Tibial nerve (tissue), 4 donors: ENCODE measurements at places on chromosomes 12 and 14. TPM values are rescaled to one million over a fixed set of nuclear protein-coding genes. Genes with fewer than 3 reads are reported as not detected.

The TRIM9 gene
- total RNA-seq: 5.9 TPM

- no peak for DNase-seq
Measured at GRCh38 chr14:84750763-84751554, 779.0 kb upstream of the FLRT2 start.

DNA sequence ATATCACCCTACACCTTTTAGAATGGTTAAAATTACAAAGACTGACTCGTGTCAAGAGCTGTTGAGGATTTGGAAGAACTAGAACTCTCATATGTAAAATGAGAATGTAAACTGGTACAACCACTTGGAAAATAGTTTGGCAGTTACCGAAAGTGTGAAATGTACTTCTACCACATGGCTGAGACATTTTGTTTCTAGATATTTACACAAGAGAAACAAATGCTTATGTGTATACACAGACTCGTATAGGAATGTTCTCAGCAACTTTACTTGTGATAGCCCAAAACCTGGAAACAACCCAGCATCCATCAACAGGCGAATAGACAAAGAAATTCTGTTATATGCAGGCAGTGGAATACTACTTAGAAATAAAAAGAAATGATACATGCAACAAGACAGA, 103.0 kb downstream of the BRMS1L start:
- DNase-seq: no peak

DNA sequence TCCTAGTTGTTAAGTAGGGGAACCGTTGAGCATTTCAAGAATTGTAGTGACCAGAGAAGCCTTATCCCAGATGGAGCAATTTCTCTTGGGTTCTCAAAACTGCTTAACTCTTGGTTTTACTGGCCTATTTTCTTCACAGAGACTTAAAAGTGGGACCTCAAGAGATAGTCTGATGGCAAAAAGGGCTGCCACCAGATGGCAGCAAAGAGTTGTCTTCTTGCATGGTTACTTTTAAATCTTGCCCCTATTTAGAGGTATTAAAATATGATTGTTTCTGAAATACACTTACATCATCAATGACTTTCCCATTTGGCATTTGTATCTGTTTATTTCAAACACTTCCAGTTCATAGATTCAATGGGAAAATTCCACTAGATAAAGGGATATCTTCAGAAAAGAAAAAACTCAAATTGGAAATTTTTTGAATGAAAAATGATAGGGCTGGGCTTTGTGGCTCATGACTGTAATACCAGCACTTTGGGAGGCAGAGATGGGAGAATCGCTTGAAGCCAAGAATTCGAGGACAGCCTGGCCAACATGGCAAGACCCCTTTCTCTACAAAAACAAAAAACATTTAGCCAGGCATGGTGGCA, 69.9 kb upstream of the CNTN1 start:
- peak; percentile 90 for DNase-seq

GRCh38 chr12:27081668-27082111, 688 bp downstream of the C12orf71 start:
- DNase-seq: no peak

GRCh38 chr14:77143071-77143470, 1.5 kb upstream of the ZDHHC22 start:
- DNase-seq: no peak

The TAS2R42 gene
- total RNA-seq: not detected

DNA sequence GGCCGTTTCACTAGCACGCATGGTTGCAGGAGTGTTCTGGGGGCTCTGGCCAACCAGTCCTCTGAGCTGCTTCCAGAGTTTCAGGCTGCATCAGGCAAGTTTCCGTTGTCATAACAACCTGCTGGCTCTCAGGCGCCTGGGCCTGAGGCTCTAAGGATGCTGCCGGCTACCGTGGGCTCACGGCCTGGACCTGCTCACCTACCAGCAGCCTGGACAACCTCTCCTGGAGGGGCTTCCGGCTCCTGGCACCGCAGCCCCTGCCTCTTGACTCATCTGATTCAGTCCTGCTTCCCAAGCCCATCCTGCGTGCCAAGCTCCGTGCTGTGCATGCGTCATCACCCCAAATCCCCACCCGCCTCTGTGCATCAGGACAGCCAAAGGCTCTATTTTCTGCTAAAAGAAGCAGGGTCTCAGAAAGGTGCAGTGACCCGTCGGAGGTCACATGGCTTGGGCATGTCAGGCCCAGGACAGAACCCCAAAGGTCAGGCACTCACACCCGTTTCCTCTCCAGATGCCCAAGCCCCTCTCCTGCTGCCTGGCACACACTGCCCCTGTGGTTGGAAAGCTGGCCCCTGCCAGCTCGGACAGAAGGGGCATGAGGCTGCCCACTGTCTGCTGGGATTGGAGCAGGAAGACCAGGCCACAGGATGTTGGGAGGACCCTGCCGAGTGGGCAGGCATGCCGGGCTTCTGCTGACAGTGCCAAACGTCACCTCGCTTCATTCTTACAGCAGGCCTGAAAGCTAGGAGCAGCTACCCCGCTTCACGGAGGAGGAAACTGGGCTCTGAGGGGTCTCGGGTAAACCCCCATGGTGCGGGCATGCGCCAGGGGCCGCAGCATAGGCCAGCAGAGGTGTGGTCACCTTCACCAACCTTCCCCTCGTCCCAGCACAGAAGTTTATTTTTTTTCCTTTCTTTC, 5.7 kb downstream of the BEGAIN start:
- no peak for DNase-seq

DNA sequence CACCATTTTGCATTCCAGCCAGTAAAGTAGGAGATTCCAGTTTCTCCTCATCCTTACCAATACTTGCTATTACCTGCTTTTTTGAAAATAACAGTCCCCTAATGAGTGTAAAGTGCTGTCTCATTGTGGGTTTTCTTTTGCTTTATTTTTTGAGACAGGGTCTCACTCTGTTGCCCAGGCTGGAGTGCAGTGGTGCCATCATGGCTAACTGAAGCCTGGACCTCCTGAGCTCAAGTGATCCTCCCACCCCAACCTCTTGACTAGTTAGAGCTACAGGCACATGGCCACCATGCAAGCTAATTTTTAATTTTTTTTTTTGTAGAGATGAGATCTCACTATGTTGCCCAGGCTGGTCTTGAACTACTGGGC, 60.6 kb downstream of the NINJ2 start:
- DNase-seq: no peak

- no peak for DNase-seq
Measured at GRCh38 chr12:57018906-57019305, 2.6 kb upstream of the TAC3 start.

DNA sequence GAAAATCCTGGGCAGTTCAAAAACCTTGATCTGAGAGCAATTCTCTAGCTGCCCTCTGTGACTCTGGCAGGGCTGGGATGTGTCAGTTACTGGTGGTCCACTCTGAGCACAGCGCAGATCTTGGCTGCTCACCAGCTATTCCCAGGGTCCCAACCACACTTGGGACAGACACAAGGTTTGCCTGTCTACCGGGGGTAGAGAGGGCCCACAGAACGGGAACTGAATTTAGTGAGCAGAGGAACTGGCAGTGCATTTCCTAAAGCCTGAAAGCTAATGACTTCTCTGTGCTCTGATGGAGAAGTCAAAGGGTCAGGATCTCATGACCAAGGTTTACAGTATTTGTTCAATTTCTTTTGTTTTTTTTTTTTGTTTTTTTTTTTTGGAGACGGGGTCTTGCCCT, 2.6 kb downstream of the PDE6H start:
- DNase-seq: no peak

The SIX1 gene
- total RNA-seq: 6.0 TPM

The IFNG-AS1 gene
- not detected for total RNA-seq

- DNase-seq: no peak
Measured at GRCh38 chr12:4211372-4211771, 62.2 kb upstream of the CCND2 start.

GRCh38 chr12:12951504-12951903, 466 bp downstream of the GPRC5D start:
- no peak for DNase-seq

GRCh38 chr12:55922126-55922525, 5.6 kb downstream of the PYM1 start:
- no peak for DNase-seq

DNA sequence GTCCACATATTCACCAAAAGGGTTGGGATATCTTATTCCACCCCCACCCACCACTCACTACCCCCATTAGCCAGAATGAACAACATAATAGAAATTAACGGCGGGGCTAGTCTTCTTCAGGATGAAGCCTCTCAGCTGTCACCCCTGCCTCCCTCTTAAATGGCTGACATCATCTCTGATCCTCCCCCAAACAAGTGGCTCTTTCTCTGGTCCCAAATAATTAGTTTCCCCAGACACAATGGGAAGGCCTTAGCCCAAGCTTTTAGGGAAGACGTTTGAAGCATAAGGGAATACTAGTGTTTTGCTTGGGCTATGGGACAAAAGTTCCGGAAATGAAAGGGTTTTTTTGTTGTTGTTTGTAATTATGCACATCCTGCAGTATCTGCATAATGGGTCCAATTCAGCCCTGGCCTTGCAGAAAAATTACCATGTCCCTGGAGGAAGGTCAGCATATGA, 13.8 kb downstream of the STON2 start:
- DNase-seq: no peak

The EFS gene
- 31.4 TPM for total RNA-seq

GRCh38 chr14:60647081-60647836, 2.0 kb downstream of the SIX1 start:
- no peak for DNase-seq

The AQP2 gene
- total RNA-seq: not detected

DNA sequence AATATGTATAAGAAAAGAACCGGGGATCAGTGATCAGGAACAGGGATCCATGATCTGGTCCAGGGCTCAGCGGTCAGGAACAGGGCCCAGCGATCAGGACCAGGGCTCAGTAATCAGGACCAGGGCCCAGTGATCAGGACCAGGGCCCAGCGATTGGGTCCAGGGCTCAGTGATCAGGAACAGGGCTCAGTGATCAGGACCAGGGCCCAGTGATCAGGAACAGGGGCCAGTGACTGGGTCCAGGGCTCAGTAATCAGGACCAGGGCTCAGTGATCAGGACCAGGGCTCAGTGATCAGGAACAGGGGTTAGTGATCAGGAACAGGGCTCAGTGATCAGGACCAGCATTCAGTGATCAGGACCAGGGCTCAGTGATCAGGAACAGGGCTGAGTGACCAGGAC, 56.3 kb downstream of the TMEM121 start:
- no peak for DNase-seq

DNA sequence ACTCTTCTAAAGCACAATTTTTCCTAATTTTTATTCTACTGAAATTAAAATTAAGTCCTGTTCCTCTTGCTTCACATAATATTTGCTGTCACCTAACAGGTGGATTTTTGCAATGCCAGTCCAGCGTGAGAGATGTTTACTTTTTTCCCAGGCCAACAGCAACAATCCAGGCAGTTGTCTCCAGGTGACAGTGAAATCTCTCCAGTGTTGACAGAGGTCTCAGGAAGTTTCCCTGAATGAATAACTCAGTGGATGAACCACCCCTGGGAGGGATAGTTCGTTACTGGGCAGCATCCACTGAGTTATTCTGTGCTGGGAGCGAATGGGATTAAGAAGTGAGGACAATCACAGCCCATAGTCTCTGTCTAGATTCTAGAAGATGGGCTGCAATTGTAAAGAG, 7.1 kb upstream of the NT5DC3 start:
- no peak for DNase-seq

- DNase-seq: no peak
Measured at GRCh38 chr14:99568567-99569560, 35.1 kb downstream of the CCDC85C start.

- DNase-seq: no peak
Measured at GRCh38 chr12:120156315-120157259, 37.9 kb downstream of the GCN1 start.

The LUM gene
- 41.7 TPM for total RNA-seq

- DNase-seq: no peak
Measured at GRCh38 chr12:116370886-116371580, 93.5 kb upstream of the MED13L start.

GRCh38 chr14:59454139-59454538, 11.0 kb downstream of the GPR135 start:
- no peak for DNase-seq

The FAM90A1 gene
- 0.21 TPM for total RNA-seq

The MGP gene
- total RNA-seq: 187 TPM

DNA sequence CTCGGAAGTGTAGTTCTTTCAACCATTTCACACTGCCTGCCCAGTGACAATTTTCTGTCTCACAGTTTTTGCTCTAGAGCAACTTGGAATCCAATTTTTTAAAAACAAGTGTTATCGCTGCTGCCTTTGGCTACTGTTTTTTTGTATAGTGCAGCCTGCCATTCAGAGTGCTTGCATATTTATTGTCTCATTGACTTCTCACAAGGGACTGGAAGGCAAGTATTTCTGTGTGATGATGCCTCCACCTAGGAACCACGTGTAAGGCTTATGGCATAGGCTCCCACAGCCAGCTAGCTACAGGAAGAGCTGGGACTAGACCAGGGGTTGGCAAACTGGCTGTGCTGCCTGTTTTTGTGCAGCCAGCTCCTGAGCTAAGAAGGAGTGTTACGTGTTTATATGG, 903 bp downstream of the PARPBP start:
- no peak for DNase-seq

GRCh38 chr12:68175557-68176061, 16.1 kb upstream of the IFNG start:
- no peak for DNase-seq

GRCh38 chr12:120562906-120563305, 18.3 kb downstream of the POP5 start:
- no peak for DNase-seq

DNA sequence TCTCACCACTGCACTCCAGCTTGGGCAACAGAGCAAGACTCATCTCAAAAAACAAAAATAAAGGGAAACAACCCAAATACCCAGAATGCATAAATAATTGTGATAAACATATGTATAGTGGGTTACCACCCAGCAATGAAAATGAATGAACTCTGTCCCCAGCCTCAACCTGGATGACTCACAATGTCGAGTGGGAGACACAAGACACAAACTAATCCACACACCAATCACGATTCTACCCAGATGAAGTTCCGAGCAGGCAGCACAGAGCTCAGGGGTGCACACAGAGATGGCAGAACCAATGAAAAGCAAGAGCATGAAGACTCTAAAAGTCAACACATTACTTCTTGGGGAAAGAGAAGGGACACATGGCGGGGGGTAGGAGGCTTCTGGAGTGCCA, 27.1 kb downstream of the ABCB9 start:
- DNase-seq: no peak
